ENCODE measurements at places on chromosomes 7 and 10.

DNA sequence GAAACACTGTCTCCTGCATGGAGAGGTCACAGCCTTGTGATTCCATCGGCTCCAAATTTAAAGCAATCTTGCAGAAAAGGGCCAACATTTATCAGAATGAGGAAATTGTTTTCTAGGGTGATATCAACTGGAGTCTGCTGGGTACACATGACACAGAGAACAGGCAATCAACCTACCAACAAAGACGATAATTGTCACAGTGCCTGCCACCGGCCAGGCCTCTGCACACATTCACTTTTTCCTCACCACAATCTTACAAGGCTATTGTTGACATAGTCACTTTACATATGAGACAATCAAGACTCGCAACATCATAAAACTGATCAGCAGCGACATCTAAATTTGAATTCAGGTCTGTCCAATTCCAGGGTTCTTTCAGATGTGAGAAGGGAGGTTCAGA lies 189.4 kb downstream of the KCNMA1 start:
- no peak for DNase-seq

- no peak for DNase-seq
Measured at GRCh38 chr7:54541669-54542625, at the start of gene VSTM2A. TSS of gene VSTM2A (plus strand) at chr7:54542375. CDS start at chr7:54542731, 356 bp downstream.

- DNase-seq, result no peak
Measured at GRCh38 chr10:124056337-124056980, 36.9 kb downstream of the CHST15 start.

GRCh38 chr10:110373059-110373458 lies 68.3 kb upstream of the SMNDC1 start:
- DNase-seq, result no peak

GRCh38 chr10:122510326-122510725 lies 49.0 kb downstream of the HTRA1 start:
- DNase-seq, result no peak

- no peak for DNase-seq
Measured at GRCh38 chr7:127957886-127958285, 73.4 kb downstream of the LRRC4 start.

DNA sequence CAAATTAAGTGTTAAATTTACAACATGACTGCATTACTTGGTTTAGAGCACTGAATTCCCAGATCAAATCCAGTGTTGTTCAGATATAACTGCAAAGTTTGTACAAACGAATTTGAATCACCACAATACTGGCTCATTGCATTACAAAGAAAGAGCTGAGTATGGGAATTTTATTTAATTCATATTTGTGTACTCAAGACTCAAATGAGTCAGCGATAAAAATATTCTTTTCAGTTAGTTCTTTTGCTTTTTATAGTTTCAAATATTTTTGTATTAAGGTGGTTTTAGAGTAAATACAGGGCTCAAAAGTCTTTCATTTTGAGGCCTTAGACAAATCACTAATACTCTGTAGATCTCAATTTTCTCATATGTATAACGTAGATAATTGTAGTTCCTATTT lies 68.6 kb upstream of the LRGUK start:
- DNase-seq, result no peak

- DNase-seq, result no peak
Measured at GRCh38 chr7:153840861-153841260, 211.3 kb upstream of the DPP6 start.

GRCh38 chr10:109456566-109457301 lies 466.6 kb downstream of the XPNPEP1 start:
- no peak for DNase-seq

DNA sequence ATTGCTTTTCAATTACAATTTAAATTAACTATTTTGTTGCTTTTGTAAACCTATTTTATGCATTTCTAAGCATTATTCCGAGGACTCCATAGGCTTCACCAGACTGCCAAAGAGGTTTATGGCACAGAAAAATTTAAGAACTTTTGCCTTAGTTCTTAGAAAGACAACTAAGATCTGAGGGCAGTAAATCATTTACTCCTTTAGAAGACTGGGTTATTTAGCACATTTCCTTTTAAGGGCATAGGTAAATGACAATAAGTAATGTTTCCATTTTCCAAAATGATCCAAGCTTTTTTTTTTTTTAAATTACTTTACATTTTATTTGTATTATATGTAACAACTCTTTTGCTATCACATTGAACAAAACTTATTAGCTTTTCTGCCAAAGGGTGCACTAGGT lies 15.0 kb upstream of the STEAP4 start:
- no peak for DNase-seq

- peak; percentile 44 for DNase-seq
Measured at GRCh38 chr7:150988230-150989226, 2.3 kb upstream of the NOS3 start.

DNA sequence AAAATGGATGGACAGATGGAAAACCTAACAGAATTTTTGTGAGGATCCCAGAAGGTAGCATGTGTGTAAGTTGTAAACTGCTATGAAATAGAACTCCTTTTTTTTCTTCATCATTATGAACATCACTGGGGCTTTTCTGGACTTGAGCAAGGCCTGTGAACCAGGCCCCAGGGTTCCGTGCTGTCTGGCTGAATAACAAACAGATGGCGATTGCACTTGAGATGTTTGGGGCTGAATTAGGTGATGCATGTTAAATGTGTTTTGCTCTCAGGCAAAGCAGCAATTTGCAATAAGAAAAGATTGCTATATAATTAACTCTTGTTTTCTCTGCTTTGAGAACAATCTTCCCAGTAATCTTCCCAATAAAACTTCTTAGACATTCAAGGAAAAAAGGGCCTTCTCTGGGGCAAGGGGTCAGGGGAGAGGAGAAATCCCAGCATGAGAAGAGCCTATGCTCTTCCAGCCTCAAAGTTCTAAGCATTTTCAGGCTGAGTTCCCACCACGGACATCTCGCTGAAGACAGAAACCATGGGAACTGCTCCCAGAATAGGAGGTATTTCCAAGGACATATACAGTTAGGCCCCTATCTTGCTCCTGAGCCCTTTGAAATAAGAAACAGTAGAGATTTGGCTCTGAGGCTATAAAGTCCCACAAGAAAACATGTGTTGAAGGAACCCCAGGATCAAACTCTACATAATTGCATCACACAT lies 98.7 kb downstream of the ITIH5 start:
- DNase-seq, result no peak

DNA sequence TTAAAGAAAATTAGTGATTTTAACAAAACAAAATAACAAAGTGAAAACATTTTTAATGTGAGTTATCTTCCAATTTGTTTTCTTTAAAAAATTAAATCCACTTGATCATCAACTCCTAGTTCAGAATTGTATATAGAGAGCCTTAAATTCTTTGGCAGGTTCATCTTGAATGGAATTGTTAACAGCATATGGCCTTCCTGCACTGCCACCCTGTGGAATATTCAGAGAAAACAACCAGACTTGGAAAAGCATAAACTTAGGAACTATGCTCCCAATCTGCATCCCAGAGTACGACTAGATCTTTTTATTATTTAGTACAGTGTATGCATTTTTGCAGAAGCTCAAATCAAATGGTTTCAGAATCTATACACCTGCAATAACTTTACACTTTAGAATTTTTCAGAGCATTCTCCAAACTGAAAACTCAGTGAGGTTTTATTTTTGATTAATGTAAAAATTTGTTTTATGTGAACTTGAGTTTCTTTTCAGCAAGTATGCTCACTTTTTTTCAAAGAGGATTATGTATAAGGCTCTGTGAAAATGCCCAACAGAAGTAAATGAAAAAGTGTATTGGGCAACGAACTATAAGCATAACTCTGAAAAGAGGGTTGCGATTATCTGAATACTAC lies 44.9 kb upstream of the ANK3 start:
- no peak for DNase-seq

DNA sequence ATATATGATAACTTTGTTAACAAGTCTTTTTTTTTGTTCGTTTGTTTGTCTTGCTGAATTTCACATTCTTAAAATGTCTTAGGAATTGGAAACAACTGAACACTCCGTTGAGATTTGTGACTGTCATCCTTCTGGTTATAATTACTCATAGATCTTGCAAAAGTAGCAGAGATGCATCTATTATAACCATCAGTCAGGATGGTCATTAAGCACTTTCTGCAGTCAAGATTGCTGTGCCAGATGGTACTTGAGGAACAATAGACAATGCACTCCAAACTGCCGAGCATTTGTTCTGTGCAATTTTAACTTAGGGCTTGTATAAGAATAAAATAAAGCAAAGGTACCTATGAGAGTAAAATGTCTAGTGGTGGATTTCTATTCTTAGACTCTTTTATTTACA lies 710.1 kb upstream of the KCND2 start:
- DNase-seq, result no peak

GRCh38 chr7:116698930-116699721 lies 27.1 kb downstream of the MET start:
- DNase-seq, result no peak

DNA sequence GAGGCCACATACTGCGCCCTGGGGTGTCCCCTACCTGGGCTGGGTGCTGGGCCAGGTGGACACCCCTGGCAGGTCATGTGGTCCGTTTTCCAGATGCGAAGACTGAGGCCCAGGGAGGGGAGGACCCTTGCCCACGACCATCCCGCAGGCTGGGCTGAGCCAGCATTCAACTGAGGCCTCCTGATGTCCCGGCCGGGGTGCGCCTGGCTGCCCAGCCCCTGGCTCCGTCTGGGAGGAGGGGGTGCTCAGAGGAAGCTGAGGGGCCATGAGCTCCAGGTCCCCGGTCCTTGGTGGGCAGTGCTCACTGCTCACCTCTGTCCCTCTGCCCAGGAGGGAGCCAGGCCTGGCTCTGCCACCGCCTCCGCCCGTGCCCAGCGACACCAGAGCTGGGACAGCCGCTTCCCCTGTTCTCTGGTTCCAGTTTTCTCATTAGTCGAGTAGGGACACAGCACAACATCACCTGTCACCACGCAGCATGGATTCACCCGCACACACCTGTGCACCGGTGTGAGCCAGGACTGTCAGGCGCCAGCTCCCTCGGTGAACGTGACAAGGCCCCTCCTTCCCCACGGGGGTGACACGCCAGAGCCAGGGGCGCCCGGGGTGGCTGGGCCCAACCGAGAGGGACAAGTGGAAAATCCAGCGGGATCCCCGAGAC lies 139.7 kb downstream of the ELFN1 start:
- DNase-seq, result no peak

- DNase-seq, result no peak
Measured at GRCh38 chr7:130566898-130567280, 75.0 kb downstream of the MEST start.

DNA sequence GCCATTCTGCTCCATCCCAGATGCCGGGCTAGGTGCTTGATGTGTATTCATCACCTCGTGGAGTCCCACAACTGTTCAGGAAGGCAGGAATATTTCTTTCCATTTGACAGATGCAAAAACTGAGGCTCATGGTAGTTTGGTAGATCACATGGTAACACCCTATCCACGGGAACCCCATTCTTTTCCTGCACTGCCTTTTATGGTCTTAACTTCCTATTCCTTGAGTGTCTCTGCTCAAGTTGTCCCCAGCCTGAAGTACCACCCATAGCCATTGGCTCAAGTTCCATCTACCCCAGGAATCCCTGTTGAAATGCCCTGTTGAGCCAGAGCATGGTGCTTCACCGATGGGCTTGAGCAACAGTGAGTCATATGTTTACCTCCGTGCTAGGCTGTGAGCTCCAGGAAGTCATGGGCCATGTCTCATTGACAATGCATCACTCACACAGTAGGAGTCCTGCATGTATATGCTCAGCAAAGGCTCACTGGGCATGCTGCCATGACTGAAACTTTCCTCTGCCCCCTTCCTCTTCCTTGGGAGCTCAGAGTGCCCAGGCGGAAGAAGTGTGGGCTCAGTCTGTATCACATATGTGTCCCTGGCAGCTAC lies 71.7 kb upstream of the ADAM12 start:
- no peak for DNase-seq

GRCh38 chr7:159151231-159151630 lies 6.6 kb upstream of the VIPR2 start:
- DNase-seq, result no peak

GRCh38 chr10:95275726-95276366 lies 15.0 kb downstream of the PDLIM1 start:
- no peak for DNase-seq

- DNase-seq, result no peak
Measured at GRCh38 chr7:134737566-134738345, 41.7 kb upstream of the CALD1 start.

GRCh38 chr7:149027611-149028345 lies 527 bp downstream of the PDIA4 start:
- DNase-seq, result no peak

GRCh38 chr7:7486362-7486761 lies 49.3 kb downstream of the COL28A1 start:
- no peak for DNase-seq

DNA sequence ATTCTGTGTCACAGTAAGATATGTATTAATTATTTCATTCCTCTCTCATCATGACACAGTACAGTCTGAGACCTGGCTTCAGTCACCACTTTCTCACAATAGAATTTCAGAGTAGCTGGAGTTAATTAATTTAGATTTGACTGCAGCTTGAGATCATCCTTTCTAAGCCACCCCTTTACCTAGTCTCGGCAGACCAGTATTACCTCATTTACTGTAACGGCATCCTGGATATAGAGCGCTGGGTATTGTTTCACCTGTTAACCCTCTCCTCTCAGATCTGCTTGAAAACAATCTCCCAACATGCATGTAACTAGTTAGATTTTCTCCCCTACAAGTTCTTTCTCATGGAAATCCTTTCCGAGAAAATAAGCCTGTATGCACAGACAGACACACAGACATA lies 1057.5 kb downstream of the GATA3 start:
- no peak for DNase-seq

- DNase-seq, result no peak
Measured at GRCh38 chr7:26043801-26044200, 108.2 kb upstream of the NFE2L3 start.

- DNase-seq, result no peak
Measured at GRCh38 chr7:132275416-132276233, 300.6 kb downstream of the PLXNA4 start.

- DNase-seq, result no peak
Measured at GRCh38 chr7:36343548-36343947, 46.1 kb upstream of the ANLN start.

GRCh38 chr7:111025006-111025405 lies 65.9 kb upstream of the LRRN3 start:
- no peak for DNase-seq

DNA sequence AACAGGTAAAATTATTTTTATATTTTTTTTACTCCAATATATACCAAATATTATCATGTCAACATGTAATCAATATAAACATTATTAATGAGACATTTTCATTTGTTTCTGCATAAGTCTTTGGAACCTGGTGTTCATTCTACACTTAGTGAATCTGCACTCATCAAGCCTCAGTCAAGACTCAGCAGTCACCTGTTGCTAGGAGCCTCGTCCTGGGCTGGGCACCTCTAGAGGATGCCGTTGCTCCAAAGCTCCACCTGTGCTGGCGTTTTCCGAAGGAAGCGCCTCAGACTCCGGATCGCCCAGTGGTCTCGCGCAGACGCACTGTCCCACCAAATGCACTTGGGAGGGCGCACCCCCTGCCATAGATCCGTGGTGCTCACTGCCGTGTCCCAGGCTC lies 604.7 kb upstream of the MKI67 start:
- DNase-seq, result no peak

DNA sequence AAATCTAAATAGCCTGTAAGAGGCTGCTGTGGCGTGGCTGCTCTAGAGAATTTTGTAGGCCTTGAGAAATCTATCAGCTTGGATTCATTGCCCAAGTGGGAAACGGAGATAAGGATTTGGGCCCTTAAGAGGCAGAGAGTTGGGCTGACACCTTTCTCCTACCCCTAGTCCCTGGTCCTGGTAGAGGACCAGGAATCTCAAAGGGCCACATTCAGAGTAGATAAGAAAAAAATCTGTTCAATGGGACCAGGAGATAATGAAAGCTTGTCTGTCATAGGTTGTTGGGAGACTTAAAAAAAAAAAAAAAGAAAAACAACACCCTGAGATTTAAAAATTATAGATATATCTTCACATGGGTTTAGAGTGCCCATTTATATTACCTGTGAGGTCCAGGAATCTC lies 17.8 kb downstream of the TMEM209 start:
- no peak for DNase-seq
